ENCODE measurements at places on chromosomes 6 and 20.

GRCh38 chr6:31573239-31574105 is 1.4 kb downstream of the LTA start:
- DNase-seq, result no peak

DNA sequence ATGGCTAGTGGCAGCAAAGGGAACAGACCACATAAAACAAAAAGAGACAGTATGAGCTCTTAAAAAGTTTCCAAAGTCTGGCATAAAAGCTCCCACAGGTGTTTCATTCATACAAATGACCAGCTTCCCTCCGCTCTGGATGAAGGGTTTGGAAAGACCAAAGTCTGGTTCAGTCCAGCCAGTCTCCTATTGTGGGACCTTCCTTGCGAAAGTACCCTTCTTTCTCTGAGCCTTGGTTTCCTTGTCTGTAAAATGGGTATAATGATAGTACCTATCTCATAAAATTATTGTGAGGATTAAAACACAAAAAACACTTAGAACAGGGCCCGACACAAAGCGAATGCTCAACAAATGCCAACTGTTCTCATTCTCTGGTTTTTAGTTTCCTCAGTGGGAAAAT is 77.2 kb downstream of the UNC5CL start:
- DNase-seq, result no peak

GRCh38 chr20:2817891-2818595 is 1.9 kb downstream of the TMEM239 start:
- DNase-seq, result no peak

- DNase-seq, result no peak
Measured at GRCh38 chr6:107819964-107820337, 4.2 kb downstream of the SCML4 start.

Measured in NCI-H1694 treated with DMSO at 0.1 percent for 48 hours (cell line).